ENCODE measurements at places on chromosomes 5 and 9.

DNA sequence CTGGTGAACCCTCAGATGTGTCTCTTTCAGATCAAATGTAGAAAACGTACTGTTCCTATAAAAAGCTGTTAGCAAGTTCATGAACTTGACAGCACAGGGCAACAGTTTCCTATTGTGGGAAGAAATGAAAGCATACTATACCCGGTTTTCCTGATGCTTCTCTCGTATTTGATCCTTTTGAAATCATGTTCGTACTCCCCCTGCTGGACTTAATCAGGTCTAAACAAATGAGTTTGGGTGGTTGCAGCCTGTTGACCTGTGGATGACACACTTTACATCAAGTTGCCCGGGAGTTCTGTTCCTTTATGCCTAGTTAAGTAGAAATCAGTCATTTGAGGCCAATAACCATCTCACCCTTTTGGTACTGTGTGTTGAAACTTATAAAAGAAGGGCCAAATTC, 1992.3 kb downstream of the MAT2B start:
- no peaks in the 10 kb centered on the region for H3K27me3 ChIP-seq
- no peak overlapping the region for H3K4me3 ChIP-seq
- H3K4me1 ChIP-seq: no peaks in the 10 kb centered on the region
- H3K36me3 ChIP-seq: no peaks in the 10 kb centered on the region
- H3K27ac ChIP-seq: no peak overlapping the region

DNA sequence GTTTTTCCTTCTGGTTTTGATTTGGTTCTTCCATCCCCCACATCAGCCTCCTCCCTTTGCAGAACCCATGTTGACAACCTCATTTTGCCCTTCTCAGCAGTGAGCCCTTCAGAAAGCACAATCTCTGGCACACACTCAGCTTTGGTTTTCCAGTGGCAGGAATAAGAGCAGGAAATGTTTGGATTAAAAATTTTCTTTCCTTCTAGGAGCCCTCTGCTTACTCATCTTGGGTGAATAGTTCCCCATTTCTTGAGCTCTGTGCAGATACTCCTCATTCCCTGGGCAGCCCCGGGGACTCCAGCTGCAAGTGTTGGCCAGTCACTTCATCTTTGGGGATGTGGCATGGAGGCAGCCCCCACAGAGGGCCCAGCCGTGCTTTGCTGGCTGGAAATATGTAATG, 170.5 kb downstream of the NR3C1 start:
- no peaks in the 10 kb centered on the region for H3K36me3 ChIP-seq
- no peak overlapping the region for H3K27ac ChIP-seq
- H3K27me3 ChIP-seq: no peaks in the 10 kb centered on the region
- H3K4me3 ChIP-seq: no peak overlapping the region

GRCh38 chr5:95863383-95863757, 40.8 kb upstream of the GLRX start:
- H3K4me1 ChIP-seq: peaks cover 69% of the 10 kb centered on the region
- H3K27me3 ChIP-seq: no peaks in the 10 kb centered on the region
- no peak overlapping the region for H3K4me3 ChIP-seq
- DNase-seq: no peak

- H3K27me3 ChIP-seq: no peaks in the 10 kb centered on the region
- peaks cover 2% of the 10 kb centered on the region for H3K4me1 ChIP-seq
- no peak overlapping the region for H3K27ac ChIP-seq
These were observed 24.3 kb downstream of the THBS4 start for GRCh38 chr5:80059354-80059980.

GRCh38 chr5:5026409-5026785, 113.7 kb upstream of the ADAMTS16 start:
- no peak overlapping the region for H3K27ac ChIP-seq
- H3K36me3 ChIP-seq: no peaks in the 10 kb centered on the region
- no peak overlapping the region for H3K4me3 ChIP-seq
- peaks cover 4% of the 10 kb centered on the region for H3K4me1 ChIP-seq
- no peaks in the 10 kb centered on the region for H3K27me3 ChIP-seq

GRCh38 chr9:10208691-10209069, 404.1 kb downstream of the PTPRD start:
- H3K36me3 ChIP-seq: no peaks in the 10 kb centered on the region
- DNase-seq: no peak
- no peaks in the 10 kb centered on the region for H3K27me3 ChIP-seq
- no peak overlapping the region for H3K27ac ChIP-seq

Measured in activated naive CD4-positive, alpha-beta T cell treated with anti-CD3 and anti-CD28 coated beads for 36 hours (primary cell).